Activated T-helper 17 cell treated with anti-CD3 and anti-CD28 coated beads, Interleukin-2, amount 50 U/mL, for 72 hours (primary cell): ENCODE measurements at places on chromosomes 7 and 10.

DNA sequence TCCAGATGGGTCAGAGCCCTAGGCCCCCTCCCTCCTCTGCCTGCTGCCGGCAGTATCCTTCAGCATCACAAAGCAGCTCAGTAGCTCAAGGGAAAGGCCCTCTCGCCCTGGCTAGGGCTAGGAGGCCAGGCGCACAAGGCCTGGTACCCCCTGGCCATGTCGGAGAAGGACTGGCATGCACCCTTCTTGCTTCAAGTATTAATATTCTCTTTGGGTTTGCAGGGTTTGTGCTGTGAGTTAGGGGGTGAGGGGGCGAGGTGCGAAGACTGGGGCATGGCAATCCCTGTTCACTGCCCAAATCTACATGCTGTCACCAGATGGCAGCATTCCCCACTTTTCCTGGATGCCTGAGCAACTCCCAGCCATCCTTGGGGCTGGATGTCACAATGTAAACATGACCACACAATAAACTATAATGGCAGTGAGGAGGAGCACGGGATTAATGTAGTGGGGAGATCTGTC is 105.2 kb downstream of the NEURL1 start:
- ATAC-seq: peak; percentile 37

DNA sequence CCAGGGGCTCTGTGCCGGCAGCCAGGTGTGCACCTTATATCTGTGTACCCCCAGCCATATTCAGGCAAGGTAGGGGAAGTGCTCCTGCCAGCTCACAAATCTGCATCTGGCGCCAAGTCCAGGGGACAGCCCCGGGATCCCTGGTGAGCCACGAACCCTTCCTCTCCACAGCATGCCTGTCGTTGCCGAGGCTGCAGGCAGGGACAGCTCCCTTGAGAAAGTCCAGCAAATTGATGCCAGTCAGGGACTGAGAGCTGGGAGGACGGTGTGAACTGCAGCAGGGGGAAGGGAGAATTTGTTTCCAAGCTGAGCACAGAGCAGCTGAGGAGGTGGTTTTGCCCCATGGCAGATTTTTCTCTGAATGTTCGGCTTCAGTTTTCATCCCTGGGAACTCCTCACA is 919 bp downstream of the PLA2G12B start:
- no peak for ATAC-seq

- no peak for ATAC-seq
These were observed 339.8 kb downstream of the PARD3 start for GRCh38 chr10:34475274-34475646.

- ATAC-seq: no peak
These were observed 78.7 kb upstream of the SVIL start for GRCh38 chr10:29713450-29713849.

- ATAC-seq: peak; percentile 68
These were observed 29.5 kb upstream of the HYCC1 start for GRCh38 chr7:23043441-23043840.

GRCh38 chr7:132773527-132773956 is 197.3 kb upstream of the PLXNA4 start:
- ATAC-seq: peak; percentile 85

- ATAC-seq: no peak
These were observed 218.6 kb upstream of the INHBA start for GRCh38 chr7:41921453-41921981.

DNA sequence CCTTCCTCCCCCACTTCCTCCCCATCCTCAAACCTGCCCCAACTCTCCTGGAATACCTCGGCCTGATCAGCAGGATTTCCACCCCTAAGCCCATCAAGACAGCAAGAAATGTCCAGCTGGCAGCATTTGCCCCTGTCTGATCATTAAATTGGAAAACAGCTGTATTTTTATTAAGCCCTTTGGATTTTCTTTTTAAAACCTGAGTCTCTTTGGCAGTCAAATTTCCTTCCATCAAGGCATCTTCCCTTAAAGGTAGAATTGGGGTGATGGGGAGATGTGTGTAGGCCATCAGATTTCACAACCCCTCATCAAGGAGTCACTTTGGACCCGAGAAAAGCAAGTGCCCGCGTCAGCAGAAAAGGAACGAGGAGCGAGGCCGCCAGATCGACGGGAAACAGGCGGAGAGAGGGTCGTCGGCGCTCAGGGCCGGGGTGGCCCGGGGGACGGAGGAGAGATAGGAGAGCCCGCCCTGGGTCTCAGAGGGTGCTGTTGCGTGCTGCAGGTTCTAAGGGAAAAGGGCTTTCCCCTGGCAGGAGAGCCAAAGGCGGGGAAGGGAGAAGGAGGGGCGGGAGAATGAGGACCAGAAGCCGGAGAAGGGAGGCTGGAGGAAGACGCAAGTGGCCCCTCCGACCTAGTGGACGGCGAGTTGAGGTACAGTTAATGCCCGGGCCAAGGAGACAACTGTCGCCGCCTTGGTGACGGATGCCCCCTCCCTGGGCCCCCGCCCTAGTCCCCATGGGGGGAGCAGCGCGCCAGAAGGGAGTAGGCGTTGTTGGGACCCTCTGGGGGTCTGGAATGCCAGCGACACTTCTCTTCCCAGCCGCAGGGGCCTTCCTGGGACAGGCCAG is 11.5 kb upstream of the GATA3 start:
- ATAC-seq: no peak

GRCh38 chr7:37728747-37729146 is 45.2 kb downstream of the GPR141 start:
- no peak for ATAC-seq

- no peak for ATAC-seq
These were observed 68.6 kb upstream of the CACUL1 start for GRCh38 chr10:118823256-118823907.

DNA sequence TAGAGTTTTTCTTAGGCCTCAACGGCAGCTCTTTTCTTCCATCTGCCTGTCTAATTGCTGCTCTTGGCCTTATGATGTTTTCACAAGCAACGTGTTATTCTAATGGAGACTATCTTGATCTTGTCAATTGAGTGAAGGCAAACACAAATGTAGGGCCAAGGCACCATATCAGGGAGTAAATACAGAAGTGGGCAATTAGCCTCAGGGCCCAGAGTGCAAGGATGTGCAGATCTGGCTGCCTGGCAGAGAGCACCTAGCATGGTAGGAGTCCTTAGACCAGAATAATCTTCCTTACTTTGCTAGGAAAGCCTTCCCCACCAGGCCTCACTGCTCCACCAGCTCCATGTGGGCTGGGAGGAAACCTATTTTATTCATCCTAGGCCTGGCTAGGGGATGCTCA is 590.9 kb downstream of the LRMDA start:
- no peak for ATAC-seq

DNA sequence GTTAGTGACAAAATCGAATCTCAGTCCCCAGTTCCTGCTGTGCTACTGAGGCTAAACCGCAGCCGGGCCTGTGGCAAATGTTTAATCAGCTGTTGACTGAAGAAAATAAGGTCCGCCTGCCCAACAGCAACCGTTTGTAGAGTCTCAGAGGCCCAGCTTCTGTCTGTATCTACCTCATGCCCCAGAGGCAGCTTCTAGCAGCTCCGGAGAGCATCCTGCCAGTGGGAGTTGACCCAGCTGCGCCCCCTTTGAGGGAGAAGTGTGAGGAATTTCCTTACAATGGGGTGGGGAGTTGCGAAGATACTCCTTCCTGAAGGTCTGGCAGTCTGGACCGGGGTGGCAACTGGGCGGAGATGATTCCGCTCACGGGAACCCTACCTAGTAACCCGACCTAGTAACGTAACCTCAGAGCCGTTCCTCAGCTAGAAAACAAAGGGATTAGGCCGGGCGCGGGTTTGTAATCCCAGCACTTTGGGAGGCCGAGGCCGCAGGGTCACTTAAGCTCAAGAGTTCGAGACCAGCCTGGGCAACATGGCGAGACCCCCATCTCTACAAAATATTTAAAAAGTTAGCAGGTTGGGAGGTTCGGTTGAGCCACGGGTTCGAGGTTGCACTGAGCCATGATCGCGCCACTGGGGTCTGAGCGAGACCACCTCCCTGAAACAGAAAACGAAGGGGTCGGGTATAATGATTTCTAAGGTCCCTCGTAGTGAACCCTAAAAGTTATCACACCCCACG is 846 bp upstream of the ZNF775 start:
- ATAC-seq: no peak

- peak; percentile 35 for ATAC-seq
These were observed 88.6 kb downstream of the SPAG6 start for GRCh38 chr10:22433875-22434274.

GRCh38 chr7:36289833-36290661 is 99.6 kb upstream of the ANLN start:
- ATAC-seq: no peak

GRCh38 chr7:92650391-92650790 is 60.2 kb upstream of the FAM133B start:
- no peak for ATAC-seq

DNA sequence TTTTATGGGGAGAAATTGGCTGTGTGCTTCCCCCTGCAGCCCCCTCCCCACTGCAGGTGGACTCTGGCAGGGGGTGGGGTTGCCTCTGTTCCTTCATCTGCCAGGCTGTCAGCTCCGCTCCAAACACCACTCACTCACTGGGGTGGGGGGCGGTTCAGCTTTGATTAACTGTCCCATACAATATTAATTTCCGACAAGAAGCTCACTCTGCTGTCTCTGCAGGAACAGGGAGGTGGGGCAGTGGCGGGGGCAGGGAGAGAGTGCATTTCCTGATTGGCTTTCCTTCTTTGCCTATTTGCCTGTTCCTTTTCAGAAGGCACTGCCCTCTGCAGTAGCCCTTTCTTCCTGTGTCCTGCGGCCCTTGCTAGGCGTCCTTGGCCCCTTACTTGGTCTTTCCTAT is 500.8 kb downstream of the PLXNA4 start:
- ATAC-seq: no peak

DNA sequence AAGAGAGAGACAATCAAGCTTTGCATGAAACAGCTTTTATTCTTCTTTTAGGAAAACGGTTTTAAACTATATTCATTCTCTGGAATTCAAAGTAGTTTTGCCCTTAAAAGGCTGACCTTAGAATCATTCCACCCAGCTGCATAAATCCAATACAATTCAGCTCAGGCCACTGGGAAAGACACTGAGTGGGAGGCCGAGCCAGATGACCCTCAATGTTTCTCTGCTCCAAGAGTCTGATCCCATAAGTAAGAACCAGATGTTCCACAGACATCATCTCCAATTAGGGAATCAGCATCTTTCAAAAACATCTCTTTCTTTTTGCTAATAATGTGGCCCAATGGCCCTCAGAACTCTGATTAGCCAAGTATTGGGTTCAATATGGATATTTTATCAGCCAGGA is 26.1 kb downstream of the CREB3L2 start:
- no peak for ATAC-seq

DNA sequence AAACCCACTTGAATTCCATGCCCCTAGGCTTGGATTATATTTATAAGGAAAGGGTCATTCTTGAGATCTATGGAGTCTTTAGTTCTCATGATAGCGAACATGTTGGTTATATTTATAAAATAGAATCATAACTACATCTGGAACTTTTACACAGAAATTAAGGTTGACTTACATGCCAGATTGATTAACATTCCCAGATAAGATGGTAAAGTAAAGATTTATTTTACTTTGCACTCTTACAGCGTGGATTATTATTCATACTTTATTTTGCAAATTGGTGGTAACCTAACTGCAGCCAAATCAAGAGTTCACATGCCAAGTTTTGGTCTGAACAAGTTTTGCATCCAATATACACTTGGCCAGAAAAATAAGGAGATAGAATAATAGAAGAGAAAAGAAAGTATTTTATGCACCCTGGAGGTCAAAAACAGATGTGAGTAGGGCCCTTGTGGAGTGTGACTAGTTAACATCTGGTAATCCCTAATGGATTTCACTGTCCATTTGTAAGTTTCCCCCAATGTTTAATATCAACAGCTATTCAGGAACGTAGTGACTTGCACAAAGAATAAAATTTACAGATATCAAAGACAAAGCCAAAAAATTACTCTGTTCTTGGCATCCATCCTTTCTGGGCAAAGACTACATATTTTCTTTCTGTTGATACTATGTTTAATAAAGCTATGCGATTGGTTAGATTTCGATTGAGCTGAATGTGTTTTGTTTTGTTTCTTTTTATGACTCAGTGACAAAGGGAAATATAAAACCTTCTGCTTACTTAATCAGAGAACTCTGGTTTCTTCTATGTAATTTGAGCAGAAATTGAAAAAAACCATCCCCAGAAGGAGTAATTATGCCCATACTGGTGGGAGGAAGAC is 10.1 kb upstream of the TMEM26 start:
- ATAC-seq: no peak

DNA sequence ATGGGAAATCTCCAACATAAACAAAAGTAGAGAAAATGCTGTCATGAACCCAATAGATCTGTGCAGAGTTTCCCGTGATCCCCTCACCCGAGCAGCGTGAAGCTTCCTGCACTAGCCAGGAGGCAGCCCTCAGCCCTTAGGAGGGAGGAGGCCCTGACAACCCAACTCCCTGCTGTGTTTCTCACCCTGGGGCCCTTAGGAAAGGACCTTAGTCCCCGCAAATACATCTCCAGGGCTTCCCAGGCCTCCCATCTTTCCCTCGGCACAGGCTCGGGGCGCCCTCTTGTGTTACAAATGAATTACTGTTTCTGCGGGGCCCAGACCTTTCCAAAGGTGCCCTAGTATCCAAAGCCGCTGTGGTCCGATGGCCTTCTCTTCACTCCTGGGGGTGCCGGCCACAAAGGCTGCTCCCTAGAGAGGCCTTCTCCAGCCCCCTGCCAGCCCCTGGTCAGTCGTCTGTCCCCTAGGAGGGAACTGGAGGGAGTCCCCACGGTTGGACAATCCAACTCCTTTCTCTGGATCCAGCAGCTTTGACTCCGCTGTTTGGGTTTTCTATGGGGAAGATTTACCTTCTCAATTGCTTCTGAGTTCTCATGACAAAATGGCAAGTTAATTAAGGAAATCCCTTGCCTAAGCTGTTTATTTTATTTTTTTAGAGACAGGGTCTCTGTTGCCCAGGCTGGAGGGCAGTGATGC is 49.9 kb upstream of the SH2B2 start:
- ATAC-seq: peak; percentile 65

- peak; percentile 41 for ATAC-seq
These were observed 45.9 kb upstream of the OIT3 start for GRCh38 chr10:72847681-72848080.

GRCh38 chr10:97875391-97875790 is 25.7 kb downstream of the GOLGA7B start:
- no peak for ATAC-seq

DNA sequence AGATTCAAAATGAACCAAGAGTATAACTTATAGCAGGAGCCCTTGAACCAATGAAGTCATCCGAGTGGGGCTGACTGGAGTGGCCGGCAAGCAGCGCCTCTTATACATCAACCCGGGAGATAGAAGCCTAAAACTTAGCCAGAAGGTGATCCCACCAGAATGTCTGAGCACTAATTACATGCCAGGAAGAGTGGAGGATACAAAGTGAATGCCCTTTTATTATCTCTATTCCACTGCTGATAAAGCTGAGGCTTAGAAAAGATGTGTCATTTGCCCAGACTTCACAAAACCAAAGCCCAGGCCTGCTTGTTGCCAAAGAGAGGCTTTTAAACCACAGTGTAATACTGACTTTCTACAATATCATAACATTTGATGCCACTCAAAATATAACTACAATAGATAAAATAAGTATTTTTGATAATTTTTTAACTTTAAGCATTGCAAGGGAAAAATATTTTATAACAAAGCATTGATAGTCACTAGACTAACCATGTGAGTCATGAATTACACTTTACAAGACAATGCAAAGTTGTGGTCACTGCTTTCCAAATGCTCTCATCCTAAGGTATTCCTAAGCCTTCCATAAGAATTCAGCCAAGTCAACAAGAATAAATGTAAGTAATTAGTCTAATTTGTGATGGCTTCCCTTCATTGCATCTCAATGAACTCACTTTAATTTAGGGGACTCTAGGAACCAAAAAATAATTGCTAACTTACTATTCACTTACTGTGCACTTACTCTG is 58.6 kb upstream of the ARID5B start:
- ATAC-seq: no peak
